Stimulated activated naive CD4-positive, alpha-beta T cell treated with Interleukin-2 at 50 U/mL for 16 hours (primary cell): ENCODE measurements at places on chromosomes 13 and 19.

- DNase-seq, result no peak
Measured at GRCh38 chr13:110421061-110421460, 114.0 kb downstream of the COL4A2 start.

- DNase-seq, result no peak
Measured at GRCh38 chr19:27844261-27844660, 1368.7 kb downstream of the UQCRFS1 start.

- DNase-seq, result no peak
Measured at GRCh38 chr19:13700621-13701020, 63.7 kb upstream of the MRI1 start.

DNA sequence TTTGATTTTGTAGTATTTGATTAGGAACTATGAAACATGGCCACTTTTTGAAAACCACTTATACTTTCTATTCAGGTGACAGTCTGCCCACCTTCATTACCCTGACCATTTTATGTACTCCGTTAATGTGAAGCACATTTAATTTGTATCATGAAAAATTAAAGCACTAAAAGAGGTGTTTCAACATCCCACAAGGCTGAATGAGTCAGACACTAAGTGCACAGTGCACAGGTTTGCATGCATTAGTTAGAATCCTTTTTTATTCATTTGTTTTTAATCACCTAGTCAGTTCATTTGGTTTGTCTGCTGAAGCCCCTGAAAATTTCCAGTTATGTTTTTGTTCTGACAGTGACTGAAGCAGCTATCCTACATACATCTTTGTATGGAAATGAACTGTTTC is 271.0 kb downstream of the SLITRK5 start:
- no peak for DNase-seq

DNA sequence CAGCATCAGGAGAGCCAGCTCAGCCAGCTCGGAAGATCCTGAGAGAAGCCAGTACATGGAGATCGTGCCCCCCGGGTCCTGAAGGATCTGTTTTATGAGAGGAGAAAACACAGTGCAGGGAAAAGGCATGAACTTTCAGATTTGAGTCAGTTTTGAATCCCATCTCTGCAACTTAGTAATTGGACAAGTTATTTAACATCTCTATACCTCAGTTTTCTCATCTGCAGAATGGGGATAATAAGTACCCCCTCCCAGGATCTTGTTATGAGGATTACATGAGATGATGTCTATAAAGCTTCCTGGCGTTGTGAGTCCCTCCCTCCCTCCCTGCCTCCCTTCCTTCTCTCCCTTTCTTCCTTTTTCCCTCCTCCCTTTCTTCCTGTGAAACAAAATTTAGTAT is 40.1 kb upstream of the GTF3A start:
- DNase-seq, result no peak

- DNase-seq, result no peak
Measured at GRCh38 chr13:39232401-39232980, 194.2 kb downstream of the NHLRC3 start.
